ENCODE measurements at places on chromosomes 1 and 21.

DNA sequence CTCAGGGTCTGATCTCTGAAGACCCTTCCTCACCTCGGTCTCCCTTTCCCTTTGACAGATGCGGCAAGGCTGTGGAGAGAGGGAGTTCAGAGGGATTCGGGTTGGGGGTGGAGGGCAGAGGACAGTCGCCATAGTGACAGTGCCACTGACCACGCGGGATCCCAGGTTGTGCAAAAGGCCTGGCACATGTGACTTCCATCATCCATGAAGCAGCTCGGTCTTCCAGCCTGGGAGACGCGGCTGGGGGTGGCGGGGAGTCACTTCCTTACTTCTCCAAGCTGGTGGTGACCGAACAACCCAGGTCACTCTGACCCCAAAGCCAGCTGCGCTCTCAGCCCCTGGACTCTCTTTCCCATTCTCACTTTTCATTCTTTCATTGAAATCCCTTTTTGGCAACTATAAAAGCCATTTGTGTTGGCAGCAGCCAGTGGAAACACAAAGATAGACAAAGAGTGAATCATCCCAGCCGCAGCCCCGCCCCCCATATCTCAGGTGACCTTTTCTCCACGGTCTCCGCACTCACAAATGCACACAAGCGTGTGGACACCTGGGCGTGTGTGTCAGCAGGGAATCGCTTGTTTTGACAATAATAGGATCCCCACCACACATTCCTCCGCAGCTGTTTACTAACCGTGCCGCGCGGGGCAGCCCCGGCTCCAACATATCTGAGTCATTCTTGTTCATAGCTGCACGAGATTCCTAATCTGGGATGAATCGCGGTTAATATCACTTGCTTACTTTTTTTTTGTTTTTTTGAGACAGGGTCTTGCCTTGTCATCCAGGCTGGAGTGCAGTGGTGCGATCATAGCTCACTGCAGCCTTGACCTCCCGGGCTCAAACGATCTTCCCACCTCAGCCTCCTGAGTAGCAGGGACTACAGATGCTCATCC lies 68.3 kb downstream of the DHRS3 start:
- no peak for DNase-seq

GRCh38 chr1:59671066-59671952 lies 143.4 kb upstream of the HOOK1 start:
- DNase-seq, result no peak

- DNase-seq, result peak; percentile 42
Observed at GRCh38 chr1:156602557-156602993, 1.3 kb upstream of the GPATCH4 start.

DNA sequence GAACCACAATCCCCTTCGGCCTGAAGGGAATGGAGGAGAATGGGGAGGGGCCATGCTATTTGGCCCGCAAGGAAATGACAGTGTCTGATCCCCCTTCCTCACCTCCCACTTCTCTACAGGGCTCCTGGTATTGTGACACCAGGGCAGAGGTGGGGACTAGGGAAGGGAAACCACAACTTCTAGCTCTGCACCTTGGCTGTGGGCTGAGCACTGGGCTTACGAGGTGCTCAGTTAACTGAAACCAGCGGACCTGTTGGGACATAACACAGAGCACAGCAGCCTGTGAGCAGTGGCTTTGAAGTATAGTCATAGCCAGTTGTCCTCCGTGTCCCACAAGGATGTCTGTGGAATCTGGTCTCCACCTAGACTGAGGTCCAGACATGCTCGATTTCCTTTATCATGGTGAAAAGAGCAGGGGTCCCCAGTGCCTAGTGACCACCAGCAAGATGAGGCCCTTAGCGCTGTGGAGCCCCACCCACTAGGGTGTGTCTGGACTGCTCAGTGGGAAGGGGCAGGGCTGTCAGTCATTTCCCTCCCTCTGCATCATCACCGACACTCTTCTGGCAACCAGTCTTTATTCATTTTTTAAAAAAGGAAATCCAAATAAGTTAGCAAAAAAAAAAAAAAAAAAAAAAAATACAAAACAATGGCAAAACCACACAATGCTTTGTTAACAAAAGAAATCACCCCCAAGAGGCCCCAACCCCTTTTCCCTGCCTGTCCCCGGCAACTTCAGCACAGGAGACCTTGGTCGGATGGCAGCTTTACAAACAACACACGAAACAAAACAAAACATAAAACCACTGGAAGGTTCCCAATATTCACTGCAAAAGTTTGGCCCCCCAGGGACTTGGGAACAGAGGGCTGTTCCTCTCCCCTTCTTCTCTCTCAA lies 3.0 kb downstream of the MYOG start:
- DNase-seq, result no peak

DNA sequence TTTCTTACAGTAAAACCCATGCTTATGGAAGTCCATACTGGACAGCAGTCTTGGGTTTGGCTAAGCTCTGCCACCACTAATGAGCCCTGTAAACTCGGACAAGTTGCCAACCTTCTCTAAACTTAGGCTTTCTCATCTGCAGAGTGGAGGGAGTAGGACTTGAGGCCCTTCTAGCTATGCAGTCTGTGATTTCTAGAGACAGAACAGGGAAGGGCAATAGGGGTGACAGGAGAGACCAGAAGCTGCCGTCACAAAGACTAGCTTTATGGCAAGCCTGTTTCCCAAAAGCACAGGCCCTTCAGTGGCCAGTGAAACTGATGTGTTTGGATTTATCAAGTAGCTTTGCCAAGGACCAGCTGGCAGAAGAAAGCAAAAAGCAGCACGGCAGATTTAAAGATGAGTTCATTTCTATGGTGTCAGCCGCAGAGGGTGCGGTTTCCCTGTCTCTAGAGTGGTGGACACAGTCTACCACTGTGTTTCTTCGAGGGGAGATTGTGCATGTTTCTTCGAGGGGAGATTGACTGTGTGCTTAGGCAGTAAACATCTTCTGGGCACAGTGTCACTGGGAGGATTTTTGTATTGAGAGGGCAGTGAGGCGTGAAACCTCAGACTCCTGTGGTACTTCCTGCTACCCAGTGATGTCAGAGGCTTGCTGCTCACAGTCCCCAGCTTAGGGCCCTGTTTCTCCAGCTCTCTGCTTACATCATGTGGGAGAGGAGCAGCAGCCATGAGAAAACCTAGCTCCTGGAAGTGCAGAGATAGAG lies 119.0 kb downstream of the ROR1 start:
- no peak for DNase-seq

DNA sequence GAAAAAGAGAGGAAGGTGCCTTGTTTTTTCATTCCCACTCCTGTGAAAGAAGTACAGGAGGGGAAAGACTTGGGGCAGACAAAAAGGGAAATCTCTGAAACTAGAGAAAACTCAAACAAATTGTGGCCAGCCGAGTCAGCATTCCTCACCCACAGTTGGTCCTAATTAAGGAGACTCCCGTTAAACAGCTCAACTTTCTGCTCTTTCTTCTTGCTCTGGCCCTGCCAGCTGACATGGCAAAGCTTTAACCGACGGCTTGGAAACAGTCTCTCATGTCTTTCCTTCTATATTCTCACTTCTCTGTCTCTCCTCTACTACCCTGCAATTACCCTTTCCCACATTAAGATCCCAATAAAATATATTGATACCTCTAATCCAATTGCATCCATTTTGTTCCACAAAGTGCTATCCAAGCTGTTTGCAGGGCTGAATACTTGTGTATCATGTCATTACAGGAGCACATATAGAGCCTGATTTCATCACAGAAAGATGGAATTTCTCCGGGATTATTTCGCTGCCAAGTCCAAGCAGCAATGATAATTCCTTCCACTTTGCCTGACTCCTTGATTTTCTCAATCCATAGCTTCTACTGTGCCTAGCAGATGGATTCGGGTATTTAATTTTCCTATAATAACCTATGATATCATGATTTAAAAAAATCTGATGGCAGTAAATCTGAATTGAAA lies 65.4 kb upstream of the IPO9 start:
- DNase-seq, result no peak

- DNase-seq, result no peak
Observed at GRCh38 chr1:67811781-67812180, 21.5 kb downstream of the GNG12 start.

GRCh38 chr1:20974069-20974468 lies 187.0 kb upstream of the HP1BP3 start:
- DNase-seq, result no peak

DNA sequence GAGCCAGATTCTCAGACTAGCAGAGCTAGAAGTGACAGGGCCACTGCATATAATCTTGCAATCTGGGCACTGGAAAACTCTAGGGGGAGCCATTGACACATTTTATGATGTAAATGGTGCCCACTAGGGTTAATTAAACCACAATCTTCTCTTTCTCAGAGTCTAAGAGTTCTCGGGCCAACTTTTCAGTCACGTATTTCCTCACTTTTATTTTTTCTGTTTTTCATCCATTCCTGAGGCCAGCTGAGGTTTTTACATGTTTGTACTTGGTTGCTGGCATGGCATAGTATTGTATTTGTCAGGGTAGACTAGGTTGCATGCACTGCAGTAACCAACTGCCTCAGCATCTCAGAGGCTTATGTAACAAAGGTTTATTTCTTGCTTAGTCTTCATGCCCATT lies 138.2 kb downstream of the ZNF326 start:
- DNase-seq, result peak; percentile 39

DNA sequence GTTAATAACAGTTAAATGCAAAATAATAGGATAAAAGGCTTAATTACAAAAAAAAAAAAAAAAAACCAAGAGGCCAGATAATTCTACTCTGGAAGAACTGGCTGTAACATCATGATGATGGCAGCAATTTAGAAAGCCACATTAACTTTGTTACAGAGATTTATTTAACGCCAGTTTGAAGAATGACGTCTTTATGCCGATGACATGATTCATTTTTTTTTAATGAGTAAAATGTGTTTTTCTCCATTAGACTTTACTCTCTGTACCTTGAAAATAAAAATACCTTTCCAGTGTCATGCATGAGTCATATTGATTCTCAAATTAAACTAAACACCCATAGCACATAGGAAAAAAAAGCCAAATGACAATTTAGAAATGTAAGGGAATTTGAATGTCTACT lies 226.1 kb downstream of the RGS7 start:
- no peak for DNase-seq

GRCh38 chr1:114468710-114469468 lies 42.1 kb downstream of the TRIM33 start:
- no peak for DNase-seq

DNA sequence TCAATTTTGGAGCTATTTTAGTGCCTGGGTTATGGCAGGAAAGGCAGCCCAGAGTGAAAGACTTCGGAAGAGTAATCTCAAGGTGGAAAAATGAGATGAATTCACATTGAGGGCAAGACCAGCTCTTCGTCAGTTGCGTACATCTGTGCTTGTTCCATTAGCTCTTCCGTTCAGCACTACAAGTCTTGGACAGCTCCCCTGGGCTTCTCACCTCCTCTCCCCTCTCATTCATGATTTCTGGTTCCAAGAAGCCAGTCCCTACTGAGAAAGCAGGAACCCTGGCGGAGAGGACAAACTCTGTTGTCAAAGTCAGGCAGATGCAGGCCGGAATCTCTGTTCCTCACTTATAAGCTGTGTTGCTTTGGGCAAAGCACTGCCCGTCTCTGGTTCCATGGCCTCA lies 76.5 kb downstream of the ACTL8 start:
- DNase-seq, result peak; percentile 12

- no peak for DNase-seq
Observed at GRCh38 chr1:215160351-215160750, 77.8 kb downstream of the KCNK2 start.

DNA sequence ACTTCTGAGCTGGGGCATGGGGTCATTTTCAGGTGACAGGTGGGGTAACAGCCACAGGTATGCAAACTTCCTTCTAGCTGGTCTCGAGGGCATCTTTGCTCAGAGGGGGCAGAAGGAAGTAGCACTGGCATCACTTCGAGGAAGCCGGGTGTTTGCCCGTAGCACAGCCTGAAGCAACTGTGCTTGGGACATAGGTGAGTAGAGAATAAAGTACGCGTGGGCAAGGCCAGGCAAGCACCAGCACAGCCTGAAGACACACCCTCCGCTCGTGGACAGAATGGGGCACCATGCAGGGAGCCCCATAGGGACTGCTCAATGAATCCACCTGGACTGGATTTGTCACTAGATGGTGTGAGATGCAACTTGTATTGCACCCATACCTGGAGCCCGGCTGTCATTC lies 167.1 kb downstream of the KCNJ6 start:
- DNase-seq, result no peak

DNA sequence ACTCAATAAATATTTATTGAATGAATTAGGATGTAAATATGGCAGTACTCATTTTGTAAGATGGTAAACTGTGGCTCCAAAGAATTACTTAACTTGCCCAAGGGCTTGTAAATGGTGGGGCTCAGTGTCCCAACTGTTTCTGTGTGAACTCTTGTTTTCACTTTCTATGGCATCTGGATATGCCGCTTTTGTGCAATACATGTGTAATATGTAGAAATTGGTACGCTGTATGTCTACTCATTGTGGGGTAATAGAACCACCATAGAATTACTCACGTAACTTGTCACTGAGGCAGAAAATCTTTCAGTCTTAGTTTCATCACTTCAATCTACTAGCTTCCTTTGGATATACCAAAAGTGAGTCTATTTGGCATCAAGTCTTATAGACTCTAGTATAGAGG lies 977 bp downstream of the PRPF3 start:
- peak; percentile 48 for DNase-seq

DNA sequence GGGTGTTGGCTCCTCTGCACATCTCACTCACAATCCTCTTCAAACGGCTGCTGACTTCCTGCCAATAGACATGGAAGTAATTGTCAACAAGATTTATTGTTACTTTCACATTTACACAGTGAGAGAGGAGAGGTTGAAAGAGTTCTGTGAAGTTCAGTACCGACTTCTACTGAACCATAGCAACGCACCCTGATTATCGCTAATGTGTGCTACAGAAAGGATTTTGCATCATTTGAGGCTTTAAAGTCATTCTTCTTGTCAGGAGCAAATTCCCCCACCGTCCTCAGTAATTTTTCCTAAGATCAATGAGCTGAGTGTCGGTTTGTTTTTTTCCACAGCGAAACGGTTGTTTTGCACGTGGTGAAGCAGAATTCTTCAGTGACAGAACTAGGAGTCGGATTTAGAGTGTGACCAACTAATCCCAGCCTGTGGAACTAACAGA lies 361.0 kb downstream of the ADGRL2 start:
- no peak for DNase-seq

DNA sequence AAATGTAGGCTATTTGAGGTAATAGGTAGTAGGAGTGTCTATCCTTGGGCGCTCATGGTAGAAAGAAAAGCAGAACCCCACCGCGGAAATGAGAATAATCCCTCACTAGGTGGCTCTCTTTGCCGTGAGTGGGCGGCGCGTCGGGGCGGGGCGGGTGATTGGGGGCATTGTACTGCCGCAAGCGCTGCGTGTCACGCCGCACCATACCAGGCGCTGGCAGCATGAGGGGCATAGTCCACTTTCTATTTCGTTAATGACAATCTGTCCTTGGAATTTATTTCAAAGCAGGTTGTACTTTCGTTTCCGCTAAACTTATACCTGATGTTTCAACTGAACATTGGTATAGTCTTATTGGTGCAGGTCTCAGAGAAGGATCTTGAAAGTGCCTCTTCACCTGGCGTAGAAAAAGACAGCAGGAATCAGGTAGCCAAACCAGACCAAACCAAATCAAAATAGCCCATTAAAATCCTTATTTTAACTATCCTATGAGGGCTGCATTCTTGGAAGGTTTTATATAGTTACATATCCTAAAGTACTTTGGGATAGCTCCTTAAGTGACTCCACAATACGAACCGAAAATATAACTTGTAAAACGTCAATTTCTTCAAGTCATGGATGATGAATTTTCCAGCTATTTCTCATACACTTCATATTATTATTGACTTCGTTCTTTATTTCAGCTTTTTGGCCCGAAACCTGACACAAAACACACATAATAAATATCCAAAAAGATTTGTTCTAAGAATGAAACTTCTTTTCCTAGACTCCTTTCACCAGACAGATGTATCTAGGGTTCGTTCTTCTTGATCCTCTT lies 1.9 kb upstream of the SMG7 start:
- peak; percentile 88 for DNase-seq

Measured in erythroblast (primary cell).